ENCODE measurements at places on chromosomes 5 and 9.
A peak's percentile ranks its signal among the peaks of the same experiment; 100 is the strongest.

- DNase-seq, result no peak
Measured at GRCh38 chr5:14004598-14005394, 60.3 kb upstream of the DNAH5 start.

DNA sequence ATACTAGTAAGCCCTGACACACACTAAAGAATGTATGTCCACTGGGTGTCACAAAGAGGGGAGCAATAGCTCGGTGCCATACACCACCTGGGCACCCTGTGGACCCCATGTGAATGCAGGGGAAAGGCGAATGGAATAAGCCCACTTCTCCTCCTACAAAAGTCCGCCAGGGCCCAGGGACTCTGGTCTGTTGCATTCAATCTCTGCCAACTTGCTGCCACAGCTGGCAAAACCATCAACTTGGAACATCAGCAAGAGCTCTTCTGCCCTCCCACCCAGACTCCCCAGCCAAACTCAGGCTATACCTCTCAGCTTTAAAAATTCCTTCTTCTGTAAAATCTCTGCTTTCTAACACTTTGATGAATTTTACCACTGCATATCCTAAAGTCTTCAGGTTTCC is 54.5 kb downstream of the PFDN1 start:
- DNase-seq, result no peak

GRCh38 chr9:109181284-109181683 is 14.2 kb upstream of the FRRS1L start:
- DNase-seq, result no peak

DNA sequence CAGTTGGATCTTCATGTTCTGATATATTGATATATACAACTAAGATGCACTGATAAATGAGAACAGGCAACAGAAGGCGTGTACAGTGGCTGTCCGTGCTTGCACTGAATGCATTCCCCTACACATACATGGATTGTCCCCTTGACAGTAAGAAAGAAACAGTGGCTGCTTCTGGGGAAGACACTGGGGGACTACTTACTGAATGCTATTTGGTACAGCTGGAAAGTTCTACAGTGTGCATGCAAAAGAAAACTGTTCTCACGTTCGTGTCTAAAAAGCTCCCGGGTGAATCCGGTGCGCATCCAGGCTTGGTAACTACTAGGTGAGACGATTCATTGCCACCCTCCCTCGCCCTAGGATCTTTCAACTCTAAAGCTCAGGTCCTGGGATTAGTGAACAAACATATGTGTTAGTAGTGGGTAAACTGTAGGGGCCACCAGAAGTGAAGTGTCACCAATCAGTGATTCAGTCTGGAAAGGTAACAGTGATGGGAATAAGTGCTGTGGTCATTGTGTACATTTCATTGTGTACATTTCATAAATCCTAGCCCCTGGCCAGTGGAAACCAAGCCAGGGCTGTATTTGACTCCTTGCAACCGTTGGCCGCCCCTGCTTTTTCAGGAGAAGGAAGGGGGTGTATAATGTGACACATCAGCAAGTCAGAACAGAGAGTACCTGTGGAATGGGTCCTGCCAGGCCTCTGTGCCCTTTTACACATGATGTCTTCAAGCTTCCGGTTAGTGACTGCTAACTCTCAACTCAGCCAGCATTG is 46.3 kb upstream of the BOD1 start:
- no peak for DNase-seq

DNA sequence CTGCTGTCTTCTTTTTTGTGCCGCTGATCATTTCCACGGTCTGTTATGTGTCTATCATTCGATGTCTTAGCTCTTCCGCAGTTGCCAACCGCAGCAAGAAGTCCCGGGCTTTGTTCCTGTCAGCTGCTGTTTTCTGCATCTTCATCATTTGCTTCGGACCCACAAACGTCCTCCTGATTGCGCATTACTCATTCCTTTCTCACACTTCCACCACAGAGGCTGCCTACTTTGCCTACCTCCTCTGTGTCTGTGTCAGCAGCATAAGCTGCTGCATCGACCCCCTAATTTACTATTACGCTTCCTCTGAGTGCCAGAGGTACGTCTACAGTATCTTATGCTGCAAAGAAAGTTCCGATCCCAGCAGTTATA is 17.1 kb downstream of the F2R start:
- no peak for DNase-seq

- peak; percentile 47 for DNase-seq
Measured at GRCh38 chr9:2623288-2624050, 1.9 kb downstream of the VLDLR start.

GRCh38 chr9:90064248-90064647 is 459.4 kb downstream of the GADD45G start:
- no peak for DNase-seq

GRCh38 chr9:93820667-93821306 is 134.4 kb downstream of the BARX1 start:
- DNase-seq, result no peak

DNA sequence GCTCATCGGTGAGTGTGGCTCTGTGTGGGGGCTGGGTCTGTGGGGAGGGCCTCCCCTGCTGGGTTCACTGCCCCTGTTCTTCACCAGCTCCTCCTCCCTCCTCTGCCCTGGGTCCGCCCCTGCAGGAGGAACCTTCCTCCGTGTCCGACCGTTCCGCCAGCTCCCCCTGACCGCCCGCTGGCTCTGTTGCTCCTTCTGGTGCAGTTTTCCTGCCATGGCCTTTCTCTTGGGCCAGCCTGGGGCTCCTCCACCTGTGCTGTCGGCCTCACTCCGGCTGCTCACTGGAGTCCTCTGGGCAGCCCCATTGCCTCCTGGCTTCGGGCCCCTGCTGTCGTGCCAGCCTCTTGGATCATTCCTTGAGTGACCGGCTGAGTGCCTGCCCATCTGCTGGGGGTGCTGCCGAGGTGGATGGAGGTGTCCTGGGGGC is 12.3 kb downstream of the RNU6ATAC start:
- no peak for DNase-seq

- peak; percentile 38 for DNase-seq
Measured at GRCh38 chr5:75363726-75364495, 26.9 kb downstream of the HMGCR start.

DNA sequence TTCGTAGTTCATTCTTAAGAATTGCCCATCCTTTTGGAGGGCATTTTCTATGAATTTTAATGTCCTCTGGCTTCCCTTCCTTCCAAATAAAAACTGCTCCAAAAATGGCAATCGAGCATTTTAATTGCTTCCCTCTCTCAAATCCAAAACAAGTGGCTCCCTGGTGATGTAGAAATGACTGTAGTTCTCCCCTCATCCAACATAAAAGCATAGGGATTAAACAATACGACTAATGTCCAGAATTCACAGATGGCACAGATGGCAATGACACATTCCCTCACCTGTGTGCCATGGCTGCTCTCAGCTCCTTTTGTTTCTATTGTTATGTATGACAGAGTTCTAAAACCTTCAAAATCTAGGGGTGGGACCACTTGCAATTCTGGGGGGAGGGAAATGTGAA is 417.3 kb downstream of the RAB3C start:
- DNase-seq, result no peak
